ENCODE measurements at places on chromosomes 4 and X. TPM values are rescaled to one million over a fixed set of nuclear protein-coding genes. Genes with fewer than 3 reads are reported as not detected.

DNA sequence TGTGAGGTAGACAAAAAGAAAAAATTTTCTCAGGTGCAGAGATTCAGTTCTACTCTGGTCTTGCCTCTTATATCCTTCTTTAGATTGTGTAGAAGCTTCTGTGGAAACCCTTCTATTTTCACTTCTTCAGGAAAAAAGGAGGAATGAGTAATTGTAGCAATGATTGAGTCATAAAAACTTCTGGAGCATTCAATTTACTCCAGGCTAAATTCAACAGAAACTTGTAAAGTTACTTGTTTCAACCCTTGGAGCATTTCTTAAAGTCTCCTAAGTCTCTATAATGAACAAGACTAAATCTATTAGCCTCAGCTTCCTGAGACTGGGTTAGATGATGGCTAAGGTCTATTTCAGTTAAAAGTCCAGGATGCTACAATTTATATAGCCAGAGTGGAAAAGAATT lies 29.9 kb downstream of the BOD1L1 start:
- no peak for DNase-seq

- no peak for DNase-seq
Observed at GRCh38 chr4:119493886-119494285, 134.7 kb downstream of the PDE5A start.

Gene DCHS2
- polyA plus RNA-seq: 4.9 TPM

DNA sequence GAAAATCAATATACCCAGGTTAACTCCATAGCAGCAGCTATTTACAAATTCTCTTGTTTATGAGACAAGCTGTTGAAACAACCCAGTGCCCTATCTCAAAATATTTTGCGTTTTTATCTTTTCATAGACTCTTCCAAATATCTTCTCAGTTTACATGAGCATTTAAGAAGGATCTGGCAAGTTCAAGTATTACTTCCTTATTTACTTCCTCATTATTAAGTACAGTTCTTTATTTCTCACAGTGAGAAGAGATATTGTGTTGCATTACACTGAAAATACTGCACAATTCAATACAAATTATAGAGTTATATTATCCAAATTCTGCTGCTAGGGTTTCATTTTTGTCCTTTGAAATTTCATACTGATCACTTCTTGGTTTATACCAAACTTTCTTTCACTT lies 43.6 kb upstream of the UCP1 start:
- DNase-seq: no peak

Gene LRRC66
- 0.74 TPM for polyA plus RNA-seq

- no peak for DNase-seq
Observed at GRCh38 chrX:150919401-150919800, 20.9 kb upstream of the CD99L2 start.

Gene RTL5
- 23.0 TPM for polyA plus RNA-seq

Gene NUDT10
- 12.1 TPM for polyA plus RNA-seq

DNA sequence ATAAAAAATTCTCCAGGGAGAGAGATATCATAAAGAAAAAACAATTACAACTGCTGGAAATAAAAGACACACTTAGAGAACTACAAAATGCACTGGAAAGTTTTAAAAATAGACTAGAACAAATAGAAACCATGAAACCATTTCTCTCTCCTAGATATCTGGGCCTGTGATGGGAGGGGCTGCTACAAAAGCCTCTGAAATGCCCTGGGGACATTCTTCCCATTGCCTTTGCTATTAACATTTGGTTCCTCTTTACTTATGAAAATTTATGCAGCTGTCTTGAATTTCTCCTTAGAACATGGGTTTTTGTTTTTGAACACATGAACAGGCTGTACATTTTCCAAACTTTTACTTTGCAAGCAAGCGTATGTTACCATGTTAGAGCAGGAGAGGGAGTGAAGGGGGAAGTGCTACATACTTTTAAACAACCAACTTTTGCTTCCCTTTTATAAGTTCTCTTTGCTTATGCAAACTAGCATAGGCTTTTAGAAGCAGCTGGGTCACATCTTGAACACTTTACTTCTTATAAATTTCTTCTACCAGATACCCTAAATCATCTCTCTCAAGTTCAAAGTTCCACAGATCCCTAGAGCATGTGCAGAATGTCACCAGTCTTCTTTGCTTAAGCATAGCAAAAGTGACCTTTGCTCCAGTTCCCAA lies 47.9 kb upstream of the PACRGL start:
- DNase-seq: no peak

- DNase-seq: no peak
Observed at GRCh38 chr4:67927251-67927650, 36.0 kb downstream of the TMPRSS11A start.

- peak; percentile 6 for DNase-seq
Observed at GRCh38 chr4:39732728-39733127, 34.8 kb downstream of the UBE2K start.

- DNase-seq: no peak
Observed at GRCh38 chr4:186592445-186592844, 37.1 kb upstream of the MTNR1A start.

GRCh38 chr4:15001248-15001868 lies 923 bp upstream of the CPEB2 start:
- DNase-seq: peak; percentile 56

DNA sequence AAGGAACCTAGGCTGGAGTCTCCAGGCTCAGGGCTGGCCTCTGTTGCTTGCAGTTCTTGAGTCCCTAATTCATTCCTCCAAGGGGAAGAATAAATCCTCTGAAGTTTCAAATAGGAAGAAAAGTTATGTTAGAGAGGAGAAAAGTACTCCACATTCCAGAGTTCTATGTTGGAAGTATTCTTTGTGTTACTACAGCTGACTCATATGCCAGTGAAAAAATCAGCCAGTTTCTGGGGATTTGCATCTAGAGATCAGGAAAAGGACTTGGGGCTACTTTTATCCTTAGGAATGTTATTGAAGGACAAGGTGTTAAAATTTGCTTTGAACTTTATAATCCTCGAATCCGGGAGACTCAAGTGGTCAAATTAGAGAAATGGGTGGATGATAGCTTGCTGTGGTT lies 11.7 kb upstream of the NUDT9 start:
- DNase-seq: no peak

Gene AMOT
- polyA plus RNA-seq: 77.9 TPM

DNA sequence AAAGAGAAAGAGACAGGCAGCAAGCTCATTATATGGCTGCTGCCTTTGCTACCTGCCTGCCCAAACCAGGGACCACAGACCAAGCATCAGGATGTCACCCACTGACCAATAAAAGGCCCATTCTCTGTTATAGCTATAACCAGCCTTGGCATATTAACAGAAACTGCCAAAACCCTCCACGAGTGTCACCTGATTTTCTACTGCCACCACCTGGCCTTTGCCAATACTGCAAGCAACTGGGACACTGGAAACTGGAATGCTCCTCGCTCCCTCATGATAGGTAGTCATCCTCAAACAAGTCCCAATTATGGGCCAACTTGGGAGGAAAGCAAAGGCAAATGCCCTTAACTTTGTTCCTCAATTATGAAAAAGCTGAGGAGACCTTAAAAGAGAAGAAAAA lies 76.0 kb downstream of the SPIN4 start:
- no peak for DNase-seq

DNA sequence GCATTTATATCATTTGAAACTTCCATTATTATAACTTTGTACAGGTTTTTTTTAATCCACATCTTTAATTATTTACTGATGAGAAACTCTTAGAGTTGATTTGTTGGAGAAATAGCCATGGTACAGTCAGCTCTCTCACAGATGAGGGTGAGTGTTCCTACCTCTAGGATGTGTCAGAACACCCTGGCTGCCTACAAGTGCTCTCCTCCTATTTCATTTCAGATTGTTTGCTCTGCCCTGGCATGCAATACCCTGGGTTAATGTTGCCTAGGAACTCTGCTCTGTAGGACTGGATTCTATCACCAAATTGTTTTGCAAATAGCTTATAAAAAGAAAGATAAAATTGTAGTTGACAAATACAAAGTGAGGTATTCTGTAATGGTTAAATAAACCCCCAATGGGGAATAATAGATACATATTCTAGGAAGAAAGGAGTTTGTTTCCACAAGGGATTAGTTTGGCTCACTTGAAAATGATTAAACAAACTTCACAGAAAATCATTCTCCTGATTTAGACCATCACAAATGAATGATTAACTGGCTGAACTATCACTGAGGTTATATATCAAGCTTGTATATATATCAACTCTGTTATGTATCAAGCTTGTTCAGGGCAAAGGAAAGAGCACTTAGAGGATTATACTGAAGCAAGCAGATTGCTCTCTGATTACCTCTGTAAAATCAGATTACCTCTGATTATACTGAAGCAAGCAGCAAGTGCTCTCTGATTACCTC lies 150.0 kb downstream of the PDE5A start:
- no peak for DNase-seq

- DNase-seq: no peak
Observed at GRCh38 chr4:172996571-172997216, 171.9 kb upstream of the GALNT7 start.

DNA sequence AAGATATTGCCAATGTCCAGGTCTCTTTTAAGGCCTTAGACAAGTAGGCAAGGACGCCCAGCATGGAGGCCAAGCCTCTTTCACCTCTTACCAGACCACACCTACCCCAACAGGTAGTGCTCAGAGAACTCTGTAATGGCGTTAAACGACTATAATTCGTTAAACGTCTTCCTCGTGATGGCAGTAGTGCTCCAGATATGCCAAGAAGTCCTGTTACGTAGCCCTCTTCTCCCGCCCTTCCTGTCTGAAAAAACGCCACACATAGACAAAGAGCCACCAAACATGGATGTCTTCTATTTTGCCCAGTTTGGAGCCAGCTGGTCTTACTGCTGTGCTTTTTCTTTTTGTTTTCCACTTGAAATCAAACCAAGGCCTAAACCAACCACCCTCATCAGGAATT lies 190.7 kb downstream of the OR13H1 start:
- no peak for DNase-seq

Gene SLC9B2
- polyA plus RNA-seq: 9.7 TPM

- DNase-seq: no peak
Observed at GRCh38 chr4:13601048-13601447, 26.5 kb downstream of the BOD1L1 start.

Gene RBMXL3
- polyA plus RNA-seq: not detected

Gene STS
- polyA plus RNA-seq: 6.0 TPM

GRCh38 chr4:7816771-7817170 lies 122.9 kb downstream of the AFAP1 start:
- no peak for DNase-seq

DNA sequence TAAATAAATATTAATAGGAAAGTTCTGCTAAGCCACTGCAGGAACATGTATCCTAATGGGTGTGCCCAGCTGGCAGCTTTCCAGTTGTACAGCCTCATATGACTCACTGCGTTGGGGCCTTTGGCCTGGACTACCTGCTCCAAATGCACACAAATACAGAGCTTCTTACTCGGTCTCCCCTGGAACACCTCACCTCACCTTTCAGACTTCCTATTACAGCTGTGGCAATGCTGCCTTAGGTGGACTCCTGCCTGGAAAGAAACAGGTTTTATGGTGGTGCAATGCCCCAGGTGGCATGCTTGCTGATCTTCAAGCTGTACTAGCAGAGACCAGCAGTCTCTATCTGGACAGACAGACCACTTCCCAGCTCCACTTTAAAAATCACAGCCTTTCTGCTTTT lies 85.7 kb upstream of the EXOC1L start:
- DNase-seq: no peak

Gene STK32B
- polyA plus RNA-seq: 8.6 TPM

- DNase-seq: no peak
Observed at GRCh38 chr4:154349829-154350228, 141.8 kb downstream of the DCHS2 start.

Gene MID1
- 23.7 TPM for polyA plus RNA-seq

Measured in right renal cortex interstitium (tissue), 3 donors.